ENCODE measurements at places on chromosomes 2 and 18.

- DNase-seq: no peak
These were observed 7.2 kb downstream of the DTNB start for GRCh38 chr2:25666218-25666617.

DNA sequence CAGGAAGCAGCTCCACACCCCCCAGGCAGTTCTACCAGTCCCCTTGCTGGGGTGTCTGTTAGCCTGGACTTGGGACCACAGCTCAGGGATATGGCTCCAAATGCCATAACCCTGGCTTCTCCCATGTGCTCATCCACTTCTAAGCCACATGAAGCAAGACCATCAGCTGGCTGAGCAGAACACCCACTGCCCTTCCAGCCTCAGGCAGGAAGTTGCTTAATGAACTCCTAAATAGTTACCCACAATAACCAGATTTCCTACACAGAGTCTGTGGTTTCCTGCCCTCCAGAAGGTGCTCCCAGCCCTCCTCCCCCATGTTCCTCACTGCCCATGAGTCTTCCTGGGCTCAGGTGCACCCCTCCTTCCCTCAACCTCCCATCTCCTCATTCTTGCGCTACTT, 98.3 kb upstream of the EPC2 start:
- no peak for DNase-seq

DNA sequence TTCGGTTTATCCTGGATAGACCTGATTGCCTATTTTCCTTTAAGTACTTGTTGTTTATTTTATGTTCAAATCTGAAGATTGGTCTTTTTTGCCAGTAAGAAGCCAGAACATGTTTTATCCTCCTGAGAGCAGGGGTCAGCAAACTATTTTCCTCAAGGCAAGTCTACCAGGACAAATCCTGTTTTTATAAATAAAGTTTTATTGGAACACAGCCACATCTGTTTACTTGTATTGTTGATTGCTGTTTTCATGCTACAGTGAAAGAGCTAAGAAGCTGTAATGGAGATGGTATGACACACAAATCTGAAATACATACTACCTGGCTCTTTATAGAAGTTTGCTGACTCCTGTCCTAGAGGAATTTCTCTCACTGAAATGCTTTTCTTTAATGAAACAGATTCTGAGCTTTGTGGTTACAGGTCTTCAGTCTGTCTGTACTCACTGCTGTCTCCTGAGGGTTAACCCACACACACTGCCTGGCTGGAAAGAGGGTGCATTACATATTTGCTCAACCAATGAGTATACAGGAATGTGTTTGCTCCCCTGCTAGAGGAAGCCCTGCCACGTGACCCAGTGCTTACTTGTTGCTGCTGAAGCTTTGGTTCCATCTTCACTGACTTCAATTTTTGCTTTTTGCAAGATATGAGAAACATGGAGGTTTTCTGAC, 22.6 kb downstream of the MRPL44 start:
- DNase-seq: no peak

DNA sequence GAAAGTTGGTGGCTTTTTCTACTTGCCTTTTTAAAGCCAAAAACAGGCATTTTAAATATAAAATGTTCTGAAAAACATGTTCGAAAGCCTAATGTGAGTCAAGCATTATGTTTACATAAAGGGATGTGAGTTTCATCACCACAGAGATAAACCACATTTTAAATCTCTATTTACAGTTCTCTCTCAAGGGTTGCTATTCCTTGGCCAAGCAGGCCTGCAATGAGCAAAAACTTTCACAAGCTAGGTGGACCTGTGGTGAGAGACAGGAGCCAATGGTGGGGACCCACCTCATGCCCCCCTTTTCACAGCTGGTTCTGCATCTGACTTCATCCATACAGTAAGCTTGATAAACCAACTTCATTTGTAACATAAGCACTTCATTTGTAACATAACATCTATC, 65.1 kb downstream of the CUL3 start:
- peak; percentile 18 for DNase-seq

Measured in CD4-positive, alpha-beta T cell treated with Interleukin-12 subunit alpha and Interleukin-12 subunit beta, for 1 hour (primary cell).